PC-9 (cell line): ENCODE measurements at places on chromosomes 12 and 14. TPM values are rescaled to one million over a fixed set of nuclear protein-coding genes. Genes with fewer than 3 reads are reported as not detected.

DNA sequence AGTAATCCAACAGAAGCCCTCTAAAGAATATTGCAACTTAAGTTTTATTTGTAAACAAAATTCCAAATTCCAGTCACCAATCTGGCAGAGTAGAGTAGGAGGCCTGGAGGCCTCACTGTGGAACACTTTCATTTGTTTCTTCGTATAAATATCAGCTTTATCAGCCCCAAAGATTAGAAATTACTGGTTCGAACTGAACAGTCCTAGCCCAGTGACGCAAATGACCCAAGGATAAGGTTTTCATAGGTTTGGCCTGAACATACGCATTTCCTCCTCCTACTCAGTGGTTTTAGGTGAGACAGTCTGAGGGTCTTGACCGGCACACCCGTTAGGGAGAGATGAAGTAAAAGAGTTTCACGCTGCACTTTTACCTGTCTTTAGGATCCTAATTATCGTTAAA is 1.7 kb downstream of the CDC42BPB start:
- peaks cover 16% of the 10 kb centered on the region; the same call in 1 of the 2 replicates for H3K36me3 ChIP-seq
- H3K27me3 ChIP-seq: no peaks in the 10 kb centered on the region
- H3K27ac ChIP-seq: no peak overlapping the region
- peak overlapping the region; percentile 86 for H3K4me3 ChIP-seq
- H3K4me1 ChIP-seq: peaks cover 49% of the 10 kb centered on the region
- DNase-seq: no peak

NTN4 gene
- 41.5 and 46.0 TPM in 2 replicates for total RNA-seq

IFNG gene
- not detected in 2 replicates for total RNA-seq

CRADD gene
- 7.6 and 9.3 TPM in 2 replicates for total RNA-seq

HCFC2 gene
- 2.4 and 3.3 TPM in 2 replicates for total RNA-seq
